ENCODE measurements at places on chromosomes 16 and 17.

GRCh38 chr17:32869345-32870026 is 7.4 kb downstream of the MYO1D start:
- no peak for DNase-seq

- DNase-seq, result no peak
Measured at GRCh38 chr16:10992797-10993196, 48.4 kb downstream of the CLEC16A start.

DNA sequence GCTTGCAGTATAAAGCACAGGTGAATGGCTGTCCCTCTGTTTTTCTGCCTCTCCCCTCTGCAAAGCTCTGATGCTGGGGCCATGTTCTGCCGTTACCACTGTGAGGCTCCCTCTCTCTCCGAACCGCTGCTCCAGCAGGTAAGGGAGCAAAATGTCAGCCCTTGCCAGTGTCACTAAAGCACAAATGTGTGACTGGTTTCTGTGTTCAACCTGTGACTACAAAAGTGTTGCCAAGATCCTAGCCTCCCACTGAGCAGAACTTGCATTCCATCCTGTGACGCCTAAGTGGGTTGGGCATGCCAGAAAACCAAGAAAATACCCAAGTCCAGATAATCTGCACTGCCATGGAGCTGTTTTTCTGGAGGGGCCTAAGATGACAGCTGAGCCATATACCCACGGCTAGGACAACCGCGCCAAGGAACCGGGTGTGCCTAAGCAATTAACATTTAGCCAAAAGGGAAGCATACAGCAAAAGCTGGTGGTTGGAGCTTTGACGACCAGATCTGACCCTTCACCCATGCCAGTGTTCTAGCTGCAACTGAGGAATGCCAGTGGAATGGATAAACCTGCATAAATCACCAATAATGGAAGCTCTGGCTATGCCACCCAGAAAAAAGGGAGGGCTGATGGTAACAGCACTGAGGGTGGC is 35.0 kb downstream of the PSME3IP1 start:
- DNase-seq, result no peak

GRCh38 chr17:80397034-80397387 is 18.0 kb upstream of the ENDOV start:
- DNase-seq, result no peak

GRCh38 chr16:704552-705380 is 835 bp downstream of the FBXL16 start:
- no peak for DNase-seq

GRCh38 chr16:19520861-19521331 is 1.0 kb downstream of the GDE1 start:
- no peak for DNase-seq
